ENCODE measurements at places on chromosomes 6 and 20. TPM values are rescaled to one million over a fixed set of nuclear protein-coding genes. Genes with fewer than 3 reads are reported as not detected.

Gene TENT5A
- 27.0 TPM for total RNA-seq

Gene TAPBP
- 130 TPM for total RNA-seq

Gene PRSS35
- total RNA-seq = 24.5 TPM

Gene DUSP15
- total RNA-seq = 2.1 TPM

Gene PRICKLE4
- total RNA-seq = 2.3 TPM

- DNase-seq = no peak
These were observed 95.6 kb upstream of the SHLD1 start for GRCh38 chr20:5654557-5654956.

Gene CAGE1
- 0.19 TPM for total RNA-seq

- DNase-seq = no peak
These were observed at the start of gene EPB41L1 for GRCh38 chr20:36154700-36155628. Gene EPB41L1, plus strand, starts transcription at chr20:36154740. Its CDS starts 19,038 bp downstream, at chr20:36173778.

- no peak for DNase-seq
These were observed 29.5 kb downstream of the FASTKD5 start for GRCh38 chr20:3130051-3130600.

DNA sequence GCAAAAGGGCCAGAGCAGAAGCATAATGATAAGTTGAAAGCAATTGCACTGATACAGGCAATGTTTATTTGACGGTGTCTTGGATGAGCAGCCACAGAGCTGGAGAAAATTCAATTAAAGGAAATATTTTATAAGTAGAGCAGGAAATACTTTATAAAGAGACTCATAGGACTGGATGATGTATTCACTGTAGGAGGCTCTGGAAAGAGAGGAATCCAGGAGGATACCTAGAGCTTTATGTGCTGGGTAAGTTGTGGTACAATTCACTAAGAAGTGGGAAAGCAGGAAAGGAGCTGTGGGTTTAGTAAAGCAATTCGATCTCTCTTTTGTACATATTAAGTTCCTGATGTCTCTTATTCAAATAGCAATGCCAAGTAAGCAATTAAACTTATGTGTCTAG, 86.3 kb downstream of the C6orf118 start:
- no peak for DNase-seq

Gene SLC22A1
- 1.0 TPM for total RNA-seq

GRCh38 chr6:37174515-37175331, 4.8 kb downstream of the PIM1 start:
- no peak for DNase-seq

Gene MUCL3
- total RNA-seq = not detected

Gene SYNDIG1
- total RNA-seq = 0.94 TPM

- DNase-seq = no peak
These were observed 67.3 kb downstream of the ATP9A start for GRCh38 chr20:51700809-51701285.

GRCh38 chr20:4187147-4187546, 171.8 kb upstream of the RNF24 start:
- no peak for DNase-seq

- DNase-seq = peak; percentile 57
These were observed 132.7 kb upstream of the SLC24A3 start for GRCh38 chr20:19079536-19080299.

GRCh38 chr6:27811451-27811772, 100.8 kb downstream of the OR2B2 start:
- DNase-seq = no peak

DNA sequence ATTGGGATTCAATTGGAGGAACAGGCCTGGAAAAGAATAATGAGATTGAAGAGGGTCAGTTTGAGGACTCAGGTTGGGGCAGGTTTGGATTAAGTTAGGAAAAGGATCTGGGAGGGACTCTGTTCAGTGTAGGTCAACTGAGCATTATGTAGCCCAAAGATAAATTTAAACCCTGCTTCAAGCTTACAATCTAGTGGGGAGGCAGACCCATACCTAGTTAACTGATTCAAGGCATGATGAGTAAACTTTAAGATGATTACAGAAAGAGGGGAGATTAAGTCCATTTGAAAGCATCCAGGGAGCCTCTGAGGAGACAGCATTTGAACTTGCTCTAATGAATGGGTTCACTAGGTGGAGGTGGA, 11.4 kb upstream of the LTA start:
- no peak for DNase-seq

GRCh38 chr6:44631968-44632367, 244.5 kb downstream of the CDC5L start:
- no peak for DNase-seq

DNA sequence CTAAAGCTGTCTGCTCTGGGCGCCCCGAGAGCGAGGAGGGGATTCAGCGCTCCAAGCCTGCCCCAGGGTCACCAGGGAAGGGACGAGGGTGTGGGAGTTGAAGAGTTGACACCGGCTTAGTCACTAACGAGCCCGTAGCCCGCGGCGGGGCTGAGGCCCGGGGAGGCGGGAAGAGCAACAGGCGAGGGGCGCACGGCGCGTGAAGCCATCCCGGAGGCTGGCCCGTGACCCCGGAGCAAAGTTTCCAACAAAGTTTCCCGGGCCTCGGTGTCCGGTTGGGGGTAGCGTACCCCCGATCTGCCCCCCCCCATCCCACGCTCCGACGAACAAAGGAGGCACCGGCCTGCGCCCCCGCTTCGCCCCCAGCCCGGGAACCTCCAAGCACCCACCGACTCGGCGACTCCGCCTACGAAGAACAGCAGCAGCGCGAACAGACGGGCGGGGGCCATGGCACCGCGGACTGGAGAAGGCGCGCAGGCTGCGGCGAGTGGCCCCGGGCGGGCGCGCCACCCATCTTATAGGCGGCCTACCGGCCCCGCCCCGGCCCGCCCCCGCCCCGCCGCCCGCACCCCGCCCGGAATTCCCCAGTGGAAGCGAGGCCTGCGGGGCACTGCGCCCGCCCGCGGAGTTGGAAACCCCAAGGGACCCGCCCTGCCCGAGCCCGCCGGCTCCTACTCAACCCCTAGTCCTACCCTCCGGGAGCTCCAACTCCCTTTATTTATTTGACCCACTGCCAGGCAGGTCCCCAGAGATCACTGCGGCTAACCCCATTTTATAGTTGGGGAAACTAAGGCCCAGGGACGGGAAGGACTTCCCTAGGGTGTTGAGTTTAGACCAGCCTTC, at the start of gene SDC4:
Gene SDC4 (minus strand): TSS at position 489 of the 843 bp plus-strand sequence. CDS start 40 bp downstream, at position 449.
- DNase-seq = no peak

Gene SYNCRIP
- total RNA-seq = 94.0 TPM

- no peak for DNase-seq
These were observed 84.1 kb downstream of the DNAAF9 start for GRCh38 chr20:3323398-3323797.

DNA sequence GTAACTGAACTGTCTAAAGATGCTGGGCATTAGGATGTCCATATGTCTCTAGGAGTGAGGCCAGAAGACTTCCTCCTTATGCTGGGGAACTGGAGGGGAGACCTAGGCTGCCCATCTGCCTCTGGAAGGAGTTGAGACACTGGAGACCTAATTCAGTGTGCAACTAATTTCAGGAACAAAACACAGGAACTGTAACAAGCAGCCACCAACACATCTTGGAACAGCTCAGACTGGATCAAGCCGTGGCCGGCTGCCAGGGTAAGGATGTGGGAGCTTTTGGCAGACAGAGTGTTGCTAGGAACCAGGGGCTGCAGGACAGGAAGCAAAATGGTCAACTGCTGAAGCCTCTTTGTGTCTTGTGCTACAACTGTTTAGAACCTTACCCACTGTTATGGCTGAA, 16.4 kb upstream of the MAS1 start:
- no peak for DNase-seq

GRCh38 chr20:4225745-4226144, 210.4 kb upstream of the RNF24 start:
- no peak for DNase-seq

Gene FOXA2
- total RNA-seq = not detected

DNA sequence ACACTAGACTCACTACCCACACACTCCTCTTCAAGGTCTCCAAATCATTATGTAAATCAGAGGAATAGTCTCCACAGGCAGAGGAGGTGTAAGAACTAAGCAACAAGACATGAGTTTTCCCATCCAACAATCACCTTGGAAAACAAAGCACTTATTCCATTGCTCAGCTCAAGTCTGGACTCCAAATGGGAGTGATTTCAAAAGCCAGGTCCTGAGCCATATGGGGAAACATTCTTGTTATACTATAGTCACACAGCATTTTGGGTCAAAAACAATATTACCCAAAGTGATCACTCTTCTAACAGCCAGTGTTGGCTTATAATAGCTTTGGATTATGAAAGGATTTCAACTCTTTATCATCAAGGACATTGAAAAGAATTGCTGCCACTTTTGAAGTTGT, 3.6 kb upstream of the PRPH2 start:
- no peak for DNase-seq

- no peak for DNase-seq
These were observed 199.4 kb upstream of the PRND start for GRCh38 chr20:4522310-4522709.

- DNase-seq = peak; percentile 65
These were observed 1.2 kb downstream of the PTPRA start for GRCh38 chr20:2874456-2874855.

DNA sequence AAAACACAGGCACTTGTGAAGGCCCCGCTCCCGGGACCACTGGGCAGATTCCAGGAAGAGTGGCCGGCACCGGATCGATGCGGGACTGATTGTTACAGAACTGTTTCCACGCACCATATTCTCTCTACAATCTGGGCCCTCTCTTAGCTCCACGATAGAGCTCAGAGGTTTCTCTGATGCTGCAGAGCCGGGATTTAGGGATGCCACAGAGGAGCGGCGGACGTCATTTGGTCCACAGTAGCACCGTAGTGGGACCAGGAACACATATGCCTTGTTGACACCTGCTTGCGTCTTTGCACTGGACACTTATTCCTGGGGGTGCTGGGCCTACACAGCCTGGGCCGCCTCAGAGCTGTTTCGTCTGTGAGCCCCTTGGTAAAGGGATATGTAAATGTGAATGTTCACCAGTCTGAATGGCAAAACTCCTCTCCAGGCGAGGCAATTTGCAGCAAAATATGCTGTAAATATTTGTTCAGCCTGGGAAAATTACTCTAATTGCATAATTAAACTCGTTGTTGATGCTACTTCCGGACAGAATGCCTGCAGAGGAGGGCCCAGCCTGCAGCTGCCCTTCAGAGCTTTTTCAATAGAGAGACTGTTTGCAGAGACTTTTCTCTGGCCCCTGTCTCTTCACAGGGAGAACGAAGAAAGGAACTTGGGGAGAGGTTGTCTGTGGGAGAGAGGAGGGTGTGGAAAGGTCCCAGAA, 9.4 kb downstream of the PCK1 start:
- DNase-seq = no peak

DNA sequence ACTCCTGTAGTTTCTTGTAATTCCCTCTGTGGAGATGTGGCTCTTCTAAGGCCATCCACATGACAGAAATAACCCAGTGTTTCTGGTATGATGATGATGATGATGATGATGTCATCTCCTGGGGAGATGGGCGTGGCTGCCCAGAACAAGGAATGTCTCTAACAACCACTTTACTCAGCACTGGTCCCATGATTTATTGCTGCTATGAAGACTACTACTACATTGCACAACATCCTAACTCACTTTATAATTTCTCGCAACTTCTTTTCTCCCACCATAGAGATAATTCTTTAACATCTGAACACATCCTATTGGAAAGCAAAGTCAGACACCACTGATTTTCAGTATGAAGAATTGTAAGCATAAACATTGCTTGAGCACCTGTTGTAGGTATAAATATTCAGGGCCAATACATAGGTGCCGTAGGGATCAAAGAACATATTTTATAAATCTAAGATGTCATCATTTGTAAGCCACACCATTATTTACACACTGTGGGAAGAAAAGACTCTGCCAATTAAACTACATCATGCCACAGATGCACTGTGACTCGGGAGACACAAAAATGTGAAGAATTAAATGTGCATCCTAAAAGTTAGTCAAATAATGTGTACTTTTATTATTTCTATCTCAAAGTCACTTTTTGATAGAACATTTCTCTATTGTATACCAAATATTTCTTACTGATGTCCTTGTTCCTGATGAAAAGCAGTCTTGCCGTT, 6.4 kb downstream of the TPMT start:
- DNase-seq = no peak

DNA sequence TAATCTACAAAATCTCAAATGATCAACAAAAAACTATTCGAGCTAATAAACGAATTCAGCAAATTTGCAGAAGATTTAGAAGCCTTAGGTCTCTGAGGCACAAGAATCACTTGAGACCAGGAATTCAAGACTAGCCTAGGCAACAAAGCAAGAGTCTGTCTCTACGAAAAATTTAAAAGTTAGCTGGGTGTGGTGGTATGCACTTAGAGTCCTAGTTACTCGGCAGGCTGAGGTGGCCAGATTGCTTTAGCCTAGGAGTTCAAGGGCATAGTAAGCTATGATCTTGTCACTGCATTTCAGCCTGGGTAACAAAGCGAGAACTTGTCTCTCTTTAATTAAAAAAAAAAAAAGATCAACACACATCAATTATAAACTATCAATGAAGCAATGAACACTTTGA, 34.2 kb downstream of the FAM184A start:
- DNase-seq = no peak

- no peak for DNase-seq
These were observed 135.1 kb downstream of the SAMD5 start for GRCh38 chr6:147643341-147644200.

DNA sequence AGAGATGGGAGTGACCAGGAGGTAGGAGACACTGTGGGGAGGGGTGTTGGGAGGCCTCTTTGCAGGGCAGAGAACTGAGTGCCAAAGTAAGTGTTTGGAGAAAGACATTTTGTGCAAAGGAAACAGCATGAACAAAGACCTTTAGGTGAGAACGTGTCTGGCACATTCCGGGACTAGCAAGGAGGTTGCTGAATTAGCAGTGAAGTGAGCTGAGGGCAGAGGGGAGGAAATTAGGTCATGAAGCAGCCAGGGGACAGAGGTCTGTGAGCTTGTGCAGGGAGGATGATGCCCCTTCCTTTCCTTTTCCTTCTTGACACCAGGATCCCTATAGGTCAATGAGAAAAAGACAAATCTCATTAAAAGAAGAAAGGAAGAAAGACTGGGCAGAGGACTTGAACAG, 21.4 kb upstream of the AHCY start:
- DNase-seq = no peak

Gene MLN
- not detected for total RNA-seq

Gene C20orf202
- not detected for total RNA-seq

DNA sequence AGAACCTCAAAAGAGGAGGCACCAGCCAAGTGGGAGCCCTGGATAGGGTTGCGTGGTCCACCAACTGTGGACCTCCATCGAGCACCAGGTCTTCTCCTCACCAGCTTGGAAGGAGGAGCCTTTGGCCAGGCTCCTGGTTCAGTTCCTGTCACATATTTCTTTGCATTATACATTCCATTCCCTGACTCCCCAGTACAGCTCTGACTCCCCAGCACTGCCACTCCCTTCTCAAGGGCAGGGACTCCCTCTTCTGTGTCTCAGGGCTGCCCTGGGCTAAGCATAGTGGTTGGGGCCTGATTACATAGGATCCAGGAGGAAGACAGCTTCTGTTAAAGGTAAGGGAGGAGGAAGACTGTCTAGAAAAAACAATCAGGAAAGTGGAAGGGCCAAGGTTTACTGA, 91.1 kb downstream of the MRPL14 start:
- no peak for DNase-seq

- no peak for DNase-seq
These were observed 392.5 kb upstream of the SASH1 start for GRCh38 chr6:147949981-147950622.

Measured in osteocyte (in vitro differentiated cells).